COLO829 (cell line): ENCODE measurements at places on chromosomes 12 and 14.

GRCh38 chr12:122190842-122191668, 8.1 kb downstream of the LRRC43 start:
- DNase-seq: peak; percentile 66

- peak; percentile 85 for DNase-seq
These were observed 37.3 kb downstream of the BAZ1A start for GRCh38 chr14:34837801-34838322.

GRCh38 chr12:92197815-92198214, 52.2 kb upstream of the BTG1 start:
- no peak for DNase-seq

- DNase-seq: no peak
These were observed 16.1 kb upstream of the LYZ start for GRCh38 chr12:69331909-69332684.

DNA sequence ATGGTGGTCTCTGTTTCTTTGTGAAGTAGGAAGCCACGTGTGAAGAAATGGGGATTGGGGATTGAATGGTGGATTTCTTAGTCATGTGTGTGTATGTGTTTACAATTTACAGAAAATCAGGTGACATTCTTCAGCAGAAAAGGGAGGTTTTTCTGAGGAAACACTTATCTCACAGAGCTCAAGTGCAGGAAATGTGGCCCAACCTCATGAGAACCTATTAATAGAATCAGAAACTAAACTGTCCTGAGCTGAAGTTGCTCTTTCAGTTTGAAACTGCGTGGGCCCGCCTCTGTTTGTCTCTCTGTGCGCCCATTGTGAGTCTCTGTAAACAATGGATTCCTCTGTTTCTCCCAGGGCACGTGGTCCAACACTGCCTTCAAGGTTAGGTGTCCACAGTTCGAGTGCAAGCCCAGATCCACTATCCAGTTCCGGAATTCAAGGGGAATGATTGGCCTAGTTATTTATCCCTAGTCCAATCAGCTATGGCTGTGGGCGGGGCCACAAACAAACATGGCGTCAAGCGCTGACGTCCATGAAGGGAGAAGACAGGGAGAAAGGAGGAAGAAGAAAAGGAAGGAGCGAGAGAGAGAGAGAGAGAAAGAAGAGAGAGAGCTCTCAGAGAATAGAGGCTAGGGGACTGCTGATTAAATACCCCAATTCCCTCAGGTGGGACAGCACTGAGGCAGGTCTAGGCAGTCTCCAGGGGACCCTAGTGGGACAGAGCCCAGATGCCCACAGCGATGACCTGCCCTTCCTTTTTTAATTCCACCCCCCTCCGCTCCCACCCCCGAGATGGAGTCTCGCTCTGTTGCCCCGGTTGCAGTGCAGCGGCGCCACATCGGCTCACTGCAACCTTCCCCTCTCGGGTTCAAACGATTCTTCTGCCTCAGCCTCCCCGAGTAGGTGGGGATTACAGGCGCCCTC, 31.4 kb upstream of the C12orf76 start:
- DNase-seq: peak; percentile 99

DNA sequence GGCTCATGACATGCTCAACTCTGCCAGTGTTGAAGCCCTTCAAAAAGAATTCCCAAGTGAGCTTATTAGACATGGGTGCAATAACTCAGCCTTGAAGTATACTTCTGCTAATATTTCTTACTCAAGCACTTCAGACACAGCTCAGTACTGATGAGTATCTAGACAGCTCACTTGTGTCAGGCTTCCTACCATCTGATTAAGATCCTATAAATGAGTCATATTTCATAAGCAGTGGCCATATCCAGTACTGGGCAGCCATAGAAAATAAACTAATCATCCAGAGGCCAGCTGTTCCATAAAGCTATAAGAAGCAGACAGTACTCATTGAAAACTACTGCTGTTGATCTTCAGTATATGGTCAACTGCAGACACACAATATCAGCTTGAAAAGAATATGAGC, 12.9 kb downstream of the FSCB start:
- no peak for DNase-seq

DNA sequence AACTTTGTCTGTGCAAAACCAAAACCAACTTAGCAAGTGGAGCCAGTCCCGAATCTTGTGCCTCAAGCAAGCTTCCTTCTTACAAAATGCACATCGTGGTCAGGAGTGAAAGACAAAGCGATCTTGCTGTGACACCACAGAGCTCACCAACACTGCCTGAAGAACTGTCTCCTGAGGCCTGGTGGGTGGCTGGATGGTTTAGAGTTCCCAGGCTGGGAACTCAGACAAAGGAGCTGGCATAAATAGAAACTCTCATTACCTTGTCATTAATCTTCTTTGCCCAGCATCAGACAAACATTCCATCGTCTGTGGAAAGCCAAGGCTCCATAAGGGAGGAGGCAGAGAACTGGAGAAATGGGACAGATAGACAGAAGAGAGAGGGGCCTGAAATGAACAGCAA, 144.8 kb downstream of the KCNA5 start:
- DNase-seq: no peak

DNA sequence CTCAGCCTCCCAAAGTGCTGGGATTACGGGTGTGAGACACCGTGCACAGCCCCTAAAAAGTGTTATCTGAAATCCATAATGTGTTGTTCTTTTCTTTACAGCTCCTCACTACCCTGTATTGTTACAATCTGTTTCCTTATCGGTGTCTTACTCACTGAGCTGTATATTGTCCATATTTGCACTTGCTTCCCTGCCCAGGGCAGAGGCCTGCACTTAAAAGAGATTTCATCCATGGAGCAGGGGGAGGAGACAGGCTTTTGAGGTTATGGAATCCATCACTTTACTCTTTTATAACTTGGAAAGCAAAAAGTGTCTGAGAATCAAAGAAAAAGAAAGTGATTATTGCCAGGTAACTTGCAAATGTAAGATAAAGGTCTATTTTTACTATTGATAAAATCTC, 251.0 kb downstream of the DIO2 start:
- no peak for DNase-seq

DNA sequence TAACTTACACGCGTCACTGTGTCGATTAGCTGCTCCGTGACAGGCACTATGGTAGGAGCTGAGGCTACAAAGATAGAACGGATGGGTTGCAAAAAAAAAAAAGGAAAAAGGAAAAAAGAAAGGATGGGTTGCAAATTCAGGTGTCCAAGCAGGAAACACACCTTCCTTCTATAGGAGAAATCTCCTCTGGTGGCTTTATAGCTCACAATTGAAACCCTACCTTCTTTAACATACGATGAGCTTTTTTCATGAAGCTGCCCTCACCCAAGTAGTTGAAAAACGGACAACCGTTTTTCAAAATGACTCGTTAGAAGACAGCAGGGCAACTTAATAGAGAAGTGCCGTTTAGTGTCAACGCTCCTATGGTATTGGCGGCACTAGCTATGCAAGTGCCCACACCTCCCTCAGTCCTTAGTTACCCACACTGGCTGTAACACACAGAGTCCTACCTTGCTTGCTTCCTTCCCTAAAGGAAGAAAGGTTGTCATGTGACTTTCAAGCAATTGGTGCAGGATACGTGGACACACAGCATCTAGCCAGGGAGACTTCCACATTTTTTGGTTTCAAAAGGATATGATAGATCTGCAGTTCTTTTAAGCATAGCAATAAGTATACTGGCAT, 682 bp upstream of the TRIP11 start:
- DNase-seq: peak; percentile 19

DNA sequence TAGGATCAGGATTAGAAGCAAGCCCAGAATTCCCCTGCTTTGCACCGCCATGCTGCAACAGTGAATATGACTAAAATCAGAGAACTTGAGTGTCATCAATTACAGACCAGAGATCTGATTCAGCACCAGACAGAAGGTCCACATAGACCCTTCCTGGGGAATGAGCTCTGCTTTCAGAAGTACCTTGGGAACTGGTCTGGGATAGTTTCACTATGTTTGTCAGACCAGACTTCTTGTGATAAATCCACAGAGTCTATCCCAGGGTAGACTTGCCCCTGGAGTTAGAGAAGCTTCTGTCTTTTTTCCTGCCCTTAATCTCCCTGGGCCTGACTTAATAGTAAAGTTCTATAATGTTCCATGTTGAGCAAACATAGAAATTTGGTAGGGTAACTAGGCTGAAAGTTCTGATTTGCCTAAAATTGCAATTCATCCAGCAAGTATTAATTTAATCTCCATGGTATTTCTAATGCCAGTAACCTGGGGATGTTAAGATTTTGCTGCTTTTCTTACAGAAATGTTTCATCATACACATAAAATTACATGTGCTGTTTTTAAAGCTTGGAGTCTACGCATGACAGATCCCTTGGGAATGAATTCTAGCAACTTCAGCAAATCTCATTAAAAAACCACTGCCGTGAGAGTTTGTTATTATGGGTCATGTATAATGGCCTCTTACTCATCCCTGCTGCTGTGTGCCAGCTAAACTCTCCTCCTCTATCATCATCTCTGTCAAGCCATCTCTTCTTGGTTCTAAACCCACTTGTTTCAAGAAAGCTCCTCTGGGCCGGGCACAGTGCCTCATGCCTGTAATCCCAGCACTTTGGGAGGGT, 61.3 kb upstream of the METAP2 start:
- DNase-seq: peak; percentile 59

DNA sequence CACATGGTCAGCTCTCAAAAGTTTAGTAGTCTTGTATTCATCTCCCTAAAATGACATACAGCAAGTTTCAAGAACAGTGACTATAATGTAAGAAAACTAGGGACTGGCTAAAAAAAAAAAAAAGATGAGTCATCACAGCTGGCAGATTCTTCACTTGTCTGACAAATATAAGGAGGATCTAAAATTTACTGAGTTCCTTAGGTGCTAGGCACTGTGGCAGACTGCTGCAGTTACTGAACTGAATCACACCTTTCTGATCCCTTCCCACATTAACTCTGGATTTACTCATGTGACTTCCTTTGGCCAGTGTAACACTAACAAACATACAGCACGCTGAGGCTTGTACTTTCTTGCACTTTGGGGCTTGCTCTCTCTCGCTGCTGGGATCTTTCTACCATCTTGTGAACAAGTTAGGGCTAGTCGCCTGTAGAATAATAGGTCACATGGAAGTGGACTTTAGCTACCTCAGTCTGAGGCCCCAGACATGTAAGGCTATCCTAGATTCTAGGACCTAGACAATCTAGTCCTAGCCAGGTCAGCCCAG, 32.1 kb downstream of the BAZ1A start:
- DNase-seq: peak; percentile 63

GRCh38 chr14:68841016-68841809, 48.3 kb upstream of the ZFP36L1 start:
- DNase-seq: no peak

DNA sequence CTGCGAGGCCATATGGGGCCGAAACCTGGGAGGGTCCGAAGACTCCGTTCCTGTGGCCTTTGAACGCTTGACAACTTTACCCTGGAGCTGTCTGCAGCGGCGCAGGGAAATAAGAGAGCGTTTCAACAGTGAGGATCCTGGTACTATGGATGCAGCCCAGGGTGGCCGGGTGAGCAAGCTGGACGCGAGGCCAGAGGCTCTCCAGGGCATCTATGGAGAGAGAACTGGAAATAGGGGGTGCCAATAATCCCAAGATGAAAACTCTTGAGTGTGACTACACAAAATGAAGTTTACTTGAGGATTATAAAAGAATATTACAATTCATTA, 1.1 kb upstream of the ABCC9 start:
- DNase-seq: no peak
